GM23338 (cell line): ENCODE measurements at places on chromosomes 7 and 10.

GRCh38 chr10:74917481-74918077 lies 91.2 kb downstream of the KAT6B start:
- no peak for DNase-seq
- no peaks in the 10 kb centered on the region for H3K27me3 ChIP-seq
- no peak overlapping the region for H3K4me3 ChIP-seq
- peaks cover 12% of the 10 kb centered on the region for H3K4me1 ChIP-seq
- no peaks in the 10 kb centered on the region for H3K36me3 ChIP-seq

- no peak overlapping the region for H3K4me3 ChIP-seq
- DNase-seq = no peak
- peaks cover 6% of the 10 kb centered on the region; the same call in 1 of the 2 replicates for H3K4me1 ChIP-seq
- H3K27me3 ChIP-seq = no peaks in the 10 kb centered on the region
- H3K27ac ChIP-seq = no peak overlapping the region
Observed at GRCh38 chr10:74231375-74231774, 80.4 kb downstream of the ADK start.

- H3K27me3 ChIP-seq = no peaks in the 10 kb centered on the region
- no peaks in the 10 kb centered on the region for H3K4me1 ChIP-seq
- no peak overlapping the region for H3K4me3 ChIP-seq
- H3K36me3 ChIP-seq = no peaks in the 10 kb centered on the region
- DNase-seq = peak; percentile 64
Observed at GRCh38 chr10:15035385-15036301, 8.1 kb upstream of the OLAH start.

DNA sequence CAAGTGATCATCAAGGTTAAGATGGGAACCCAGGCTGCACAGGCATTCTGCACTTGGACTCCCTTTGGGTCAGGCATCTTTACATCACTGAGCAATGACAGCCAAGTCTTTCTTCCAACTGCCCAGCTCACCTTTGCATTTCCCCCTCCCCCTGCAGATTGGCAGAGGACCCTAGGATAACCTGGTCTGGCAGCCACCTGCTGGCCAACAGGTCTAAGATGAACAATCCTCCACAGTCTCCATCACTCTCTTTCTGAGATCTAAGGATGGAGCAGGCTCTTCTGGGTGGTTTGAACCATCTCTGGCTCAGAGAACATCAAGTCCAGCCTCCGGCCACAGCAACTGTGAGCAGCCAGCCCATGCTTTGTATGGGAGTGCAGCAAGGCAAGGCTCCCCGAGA lies 75.8 kb downstream of the RAB11FIP2 start:
- no peaks in the 10 kb centered on the region for H3K36me3 ChIP-seq
- H3K27ac ChIP-seq = no peak overlapping the region
- peaks cover 23% of the 10 kb centered on the region for H3K4me1 ChIP-seq
